ENCODE measurements at places on chromosomes 5 and 9.

GRCh38 chr5:80142996-80143395, 107.8 kb downstream of the THBS4 start:
- H3K27me3 ChIP-seq: no peaks in the 10 kb centered on the region
- no peaks in the 10 kb centered on the region for H3K4me1 ChIP-seq
- peak; percentile 43 for DNase-seq
- no peak overlapping the region for H3K27ac ChIP-seq
- H3K4me3 ChIP-seq: no peak overlapping the region
- H3K36me3 ChIP-seq: no peaks in the 10 kb centered on the region

GRCh38 chr5:134290443-134290842, 64.6 kb upstream of the PPP2CA start:
- H3K4me3 ChIP-seq: no peak overlapping the region
- no peaks in the 10 kb centered on the region for H3K36me3 ChIP-seq
- no peak for DNase-seq
- H3K27ac ChIP-seq: no peak overlapping the region
- H3K4me1 ChIP-seq: no peaks in the 10 kb centered on the region

DNA sequence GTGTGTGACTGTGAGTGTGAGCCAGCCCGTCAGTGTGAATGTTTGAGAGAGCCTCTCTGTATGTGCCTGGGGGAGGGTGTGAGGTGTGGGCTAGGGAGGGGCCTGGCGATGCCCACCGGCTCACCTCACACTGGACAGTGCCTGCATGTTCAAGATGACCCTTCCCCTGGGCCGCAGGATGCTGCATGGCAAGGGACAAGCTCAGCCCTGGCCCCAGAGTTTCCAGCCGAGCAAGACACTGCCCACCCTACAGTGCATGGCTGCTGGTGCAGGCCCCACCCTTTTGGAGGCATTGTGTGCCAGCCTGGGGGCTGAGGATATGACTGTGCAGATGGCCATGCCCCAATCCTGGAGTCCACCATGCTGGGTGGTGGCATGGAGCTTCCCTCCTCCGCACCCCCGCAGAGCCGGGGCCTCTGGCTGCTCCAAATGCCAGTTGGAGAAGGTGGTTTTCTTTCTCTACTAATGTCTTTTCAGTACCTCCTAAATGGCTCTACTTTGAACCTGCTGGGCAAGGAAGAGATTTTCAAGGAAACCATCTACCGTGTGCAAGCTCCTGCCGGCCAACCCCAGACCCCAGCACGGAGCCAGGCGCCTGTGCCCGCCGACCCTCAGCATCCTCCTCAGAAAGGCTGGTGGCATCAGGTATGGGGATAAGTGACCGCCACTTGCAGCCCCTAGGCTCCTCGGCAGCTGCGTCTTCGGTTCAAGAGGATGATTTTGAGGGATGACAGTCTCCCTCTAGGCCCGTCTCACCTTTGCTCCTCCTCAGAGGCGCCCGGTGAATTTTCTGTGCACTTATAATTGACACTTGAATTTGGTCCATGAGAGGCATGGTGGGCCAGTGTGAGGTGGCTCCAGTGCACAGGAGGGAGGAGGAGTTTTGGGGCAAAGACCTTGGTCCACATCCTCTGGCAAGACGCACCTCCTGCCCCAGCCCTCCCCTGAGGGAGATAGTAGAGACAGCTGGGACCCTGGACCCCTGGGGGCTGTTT, 27.7 kb downstream of the FGD3 start:
- H3K36me3 ChIP-seq: no peaks in the 10 kb centered on the region
- no peaks in the 10 kb centered on the region for H3K4me1 ChIP-seq
- DNase-seq: no peak
- no peaks in the 10 kb centered on the region for H3K27me3 ChIP-seq
- no peak overlapping the region for H3K4me3 ChIP-seq

DNA sequence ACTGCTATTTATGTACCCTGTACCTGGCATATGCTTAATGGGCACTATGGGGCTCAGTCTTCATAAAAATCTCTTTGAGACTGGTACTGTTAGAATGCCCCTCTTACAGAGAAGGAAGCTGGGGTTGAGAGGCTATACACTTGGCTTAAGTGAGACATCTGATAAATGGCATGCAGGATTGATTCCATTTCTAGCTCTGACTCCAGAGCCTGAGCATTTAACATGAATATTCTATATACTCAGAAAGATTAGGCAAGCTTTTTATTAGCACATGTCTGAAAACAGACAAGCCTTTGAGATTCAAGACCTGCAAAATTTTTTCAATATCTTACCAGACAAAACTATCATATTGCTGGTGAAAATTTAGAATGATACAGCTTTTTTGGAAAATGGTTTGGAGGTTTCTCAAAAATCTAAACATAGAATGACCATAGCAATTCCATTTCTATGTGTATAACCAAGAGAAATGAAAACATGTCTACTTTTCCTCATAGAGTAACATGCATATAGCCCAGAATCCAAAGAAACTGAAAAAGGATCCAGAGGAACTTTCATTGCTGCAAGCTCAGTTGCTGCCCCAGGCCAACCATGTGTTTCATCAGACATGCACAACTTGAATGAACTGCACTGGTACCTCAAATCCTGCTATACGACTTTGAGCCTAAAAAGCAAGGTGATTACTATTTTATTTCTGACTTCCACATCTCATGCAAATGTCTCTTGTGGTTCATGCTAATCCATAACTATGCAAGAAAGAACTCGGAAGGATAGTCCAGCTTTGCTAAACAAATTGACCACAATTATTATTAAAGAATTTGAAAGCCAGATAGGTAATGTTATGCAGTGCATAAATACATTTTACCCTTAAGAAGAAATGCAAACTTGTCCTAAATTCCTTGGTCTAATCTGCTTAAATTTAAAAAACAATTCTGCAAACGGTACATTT, 389.0 kb upstream of the GRIA1 start:
- DNase-seq: no peak
- no peaks in the 10 kb centered on the region for H3K36me3 ChIP-seq
- no peaks in the 10 kb centered on the region for H3K27me3 ChIP-seq
- no peak overlapping the region for H3K27ac ChIP-seq
- H3K4me3 ChIP-seq: no peak overlapping the region

- H3K4me3 ChIP-seq: no peak overlapping the region
- H3K4me1 ChIP-seq: no peaks in the 10 kb centered on the region
- H3K36me3 ChIP-seq: peaks cover 7% of the 10 kb centered on the region
These were observed 56.1 kb downstream of the UBAP2 start for GRCh38 chr9:33992632-33993031.

DNA sequence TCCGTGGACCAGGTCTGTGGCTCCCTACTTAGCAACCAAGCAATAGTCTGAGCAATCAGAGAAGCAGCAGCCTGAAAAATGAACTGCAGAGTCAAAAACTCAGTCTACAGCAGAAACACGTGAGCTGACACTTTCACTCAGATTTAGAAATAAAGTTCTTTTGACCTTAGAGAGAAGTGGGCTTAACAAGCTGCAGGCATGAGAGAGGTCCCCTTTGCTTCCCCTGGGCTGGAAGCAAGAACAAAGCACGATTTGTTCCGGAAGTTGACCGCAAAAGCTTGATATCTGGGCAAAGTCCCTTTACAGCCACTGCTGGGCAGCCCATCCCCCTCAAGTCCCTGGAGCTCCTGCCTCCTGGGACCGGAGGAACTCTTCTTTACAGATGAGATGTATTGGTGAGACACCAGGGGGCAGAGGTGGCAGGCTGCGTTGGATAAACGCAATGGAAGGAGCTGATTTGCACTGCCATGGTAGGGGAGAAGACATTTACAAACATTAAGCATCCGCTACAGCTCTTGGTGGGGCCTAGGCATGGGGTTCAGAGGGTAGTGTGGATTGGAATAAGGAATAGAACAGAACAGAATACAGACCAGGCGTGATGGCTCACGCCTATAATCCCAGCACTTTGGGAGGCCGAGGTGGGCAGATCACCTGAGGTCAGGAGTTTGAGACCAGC, 5.8 kb upstream of the SOWAHA start:
- H3K36me3 ChIP-seq: no peaks in the 10 kb centered on the region
- no peak for DNase-seq
- no peak overlapping the region for H3K27ac ChIP-seq
- no peak overlapping the region for H3K4me3 ChIP-seq
- peaks cover 15% of the 10 kb centered on the region for H3K27me3 ChIP-seq

GRCh38 chr5:108715408-108715807, 32.3 kb upstream of the FER start:
- no peaks in the 10 kb centered on the region for H3K4me1 ChIP-seq
- no peak overlapping the region for H3K27ac ChIP-seq
- H3K4me3 ChIP-seq: no peak overlapping the region
- H3K27me3 ChIP-seq: no peaks in the 10 kb centered on the region
- DNase-seq: no peak
- no peaks in the 10 kb centered on the region for H3K36me3 ChIP-seq

DNA sequence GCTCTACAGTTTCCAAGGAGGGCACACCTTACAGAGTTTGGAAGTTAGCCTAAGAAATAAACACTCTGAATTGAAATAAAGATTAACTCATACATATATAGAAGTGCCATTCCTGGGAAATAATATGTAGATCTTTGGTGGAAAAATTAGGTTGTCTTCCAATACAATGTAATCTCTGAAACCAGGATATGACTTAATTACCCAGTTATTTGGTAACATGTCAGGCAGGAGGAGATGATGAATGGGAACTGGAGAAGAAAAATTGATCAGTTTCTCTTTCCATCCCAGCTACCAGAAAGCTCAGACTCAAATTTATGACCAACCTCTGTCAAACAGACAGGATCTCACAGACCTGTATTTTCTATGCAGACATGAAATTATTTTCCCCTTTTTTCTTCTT, 215.2 kb upstream of the SNX2 start:
- H3K4me3 ChIP-seq: no peak overlapping the region
- no peaks in the 10 kb centered on the region for H3K27me3 ChIP-seq
- DNase-seq: no peak
- H3K4me1 ChIP-seq: no peaks in the 10 kb centered on the region

GRCh38 chr9:72932619-72933018, 20.2 kb downstream of the ALDH1A1 start:
- H3K36me3 ChIP-seq: no peaks in the 10 kb centered on the region
- H3K4me1 ChIP-seq: no peaks in the 10 kb centered on the region
- DNase-seq: no peak
- H3K27ac ChIP-seq: no peak overlapping the region
- H3K27me3 ChIP-seq: no peaks in the 10 kb centered on the region

DNA sequence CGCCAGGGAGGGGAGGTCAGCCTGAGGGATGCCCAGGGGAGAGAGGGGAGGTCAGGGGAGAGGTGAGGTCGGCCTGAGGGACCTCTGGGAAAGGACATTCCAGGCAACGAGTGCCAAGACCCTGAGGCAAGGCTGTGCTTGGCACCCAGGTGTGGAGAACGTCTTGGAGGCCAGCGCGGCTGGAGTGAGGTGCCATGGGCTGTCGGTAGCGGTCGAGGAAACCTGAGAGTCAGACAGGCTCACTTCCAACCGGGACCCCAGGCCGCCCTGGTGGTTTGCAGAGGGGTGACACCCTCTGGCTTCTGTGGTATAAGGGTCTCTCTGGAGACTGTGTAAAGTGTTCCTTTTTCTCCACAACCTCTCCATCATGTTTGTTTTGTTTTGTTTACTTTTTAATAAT, 82.9 kb downstream of the CACNA1B start:
- H3K27ac ChIP-seq: no peak overlapping the region
- no peak for DNase-seq
- H3K4me3 ChIP-seq: no peak overlapping the region
- H3K36me3 ChIP-seq: no peaks in the 10 kb centered on the region
- H3K27me3 ChIP-seq: no peaks in the 10 kb centered on the region

- H3K4me1 ChIP-seq: peaks cover 22% of the 10 kb centered on the region
- H3K27ac ChIP-seq: no peak overlapping the region
- H3K4me3 ChIP-seq: no peak overlapping the region
- H3K27me3 ChIP-seq: peaks cover 21% of the 10 kb centered on the region
- no peak for DNase-seq
These were observed 3.3 kb downstream of the ASTN2 start for GRCh38 chr9:117411547-117411946.

- no peak overlapping the region for H3K27ac ChIP-seq
- H3K4me3 ChIP-seq: no peak overlapping the region
- no peaks in the 10 kb centered on the region for H3K4me1 ChIP-seq
- H3K36me3 ChIP-seq: no peaks in the 10 kb centered on the region
- H3K27me3 ChIP-seq: no peaks in the 10 kb centered on the region
These were observed 103.0 kb downstream of the PCSK5 start for GRCh38 chr9:75993434-75993833.

- H3K4me1 ChIP-seq: no peaks in the 10 kb centered on the region
- no peaks in the 10 kb centered on the region for H3K27me3 ChIP-seq
- no peak overlapping the region for H3K4me3 ChIP-seq
These were observed 103.5 kb downstream of the CDC42SE2 start for GRCh38 chr5:131367219-131367860.

- H3K27ac ChIP-seq: no peak overlapping the region
- H3K4me1 ChIP-seq: no peaks in the 10 kb centered on the region
- no peak for DNase-seq
These were observed 99.4 kb upstream of the PTPN3 start for GRCh38 chr9:109597496-109597895.

DNA sequence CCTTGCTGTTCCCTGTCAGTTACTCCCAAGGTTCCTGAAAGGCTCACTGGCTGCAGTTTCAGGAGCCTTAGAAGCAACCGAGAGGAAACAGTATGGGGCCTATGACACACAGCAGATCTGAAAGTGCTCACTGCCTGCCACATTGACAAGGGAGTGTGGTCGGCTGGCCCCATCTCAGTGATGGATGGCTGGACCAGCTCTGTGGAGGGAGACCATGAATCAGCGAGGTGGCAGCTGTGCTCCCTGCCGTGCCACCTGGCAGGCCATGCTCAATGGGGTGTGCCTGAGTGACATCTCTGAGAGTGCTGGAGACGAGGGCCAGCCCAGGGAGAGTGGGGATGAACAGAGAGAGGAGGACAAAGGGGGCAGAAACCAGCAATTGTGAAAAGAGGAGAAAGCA, 49.1 kb downstream of the DOCK2 start:
- no peak overlapping the region for H3K27ac ChIP-seq
- H3K4me1 ChIP-seq: no peaks in the 10 kb centered on the region
- H3K36me3 ChIP-seq: no peaks in the 10 kb centered on the region
- H3K4me3 ChIP-seq: no peak overlapping the region
- no peaks in the 10 kb centered on the region for H3K27me3 ChIP-seq

- H3K27me3 ChIP-seq: no peaks in the 10 kb centered on the region
- H3K4me3 ChIP-seq: peak within 1 kb of the TSS; percentile 29
- H3K27ac ChIP-seq: peak within 1 kb of the TSS; percentile 1
- H3K36me3 ChIP-seq: no peaks in the 10 kb centered on the region
- H3K4me1 ChIP-seq: no peaks in the 10 kb centered on the region
- no peak for DNase-seq
These were observed at the start of gene OMD for GRCh38 chr9:92424340-92424739. OMD (minus strand) TSS chr9:92424471; CDS start chr9:92417558, 6,913 bp downstream.

GRCh38 chr9:94881454-94881853, 155.0 kb downstream of the AOPEP start:
- no peaks in the 10 kb centered on the region for H3K27me3 ChIP-seq
- no peak overlapping the region for H3K4me3 ChIP-seq
- DNase-seq: no peak
- no peaks in the 10 kb centered on the region for H3K4me1 ChIP-seq
- no peaks in the 10 kb centered on the region for H3K36me3 ChIP-seq

DNA sequence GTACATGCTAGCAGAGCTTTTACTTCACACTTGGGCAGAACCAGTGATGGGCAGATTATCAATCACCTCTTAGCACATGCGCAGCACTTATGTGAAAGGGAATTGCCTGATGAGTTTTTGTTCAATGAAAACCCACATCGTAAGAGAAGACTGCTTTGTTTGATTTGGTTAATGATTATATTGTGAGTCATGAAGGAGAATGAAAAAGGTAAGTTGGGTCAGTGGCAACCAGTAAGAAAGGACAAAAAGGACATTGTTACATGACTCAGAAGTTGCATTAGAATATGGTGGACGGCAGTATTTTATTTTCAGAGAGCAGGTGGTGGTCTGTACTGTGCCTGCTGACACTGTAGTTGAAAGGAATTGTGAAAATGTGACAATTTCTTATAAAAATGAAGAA, 127.4 kb downstream of the AOPEP start:
- DNase-seq: no peak
- H3K36me3 ChIP-seq: no peaks in the 10 kb centered on the region
- H3K4me3 ChIP-seq: no peak overlapping the region

Data from right atrium auricular region (tissue), 2 donors.